ENCODE measurements at places on chromosomes 7 and 10.
A peak's percentile ranks its signal among the peaks of the same experiment; 100 is the strongest.

- DNase-seq = no peak
These were observed 58.8 kb downstream of the PARP12 start for GRCh38 chr7:140003913-140004382.

DNA sequence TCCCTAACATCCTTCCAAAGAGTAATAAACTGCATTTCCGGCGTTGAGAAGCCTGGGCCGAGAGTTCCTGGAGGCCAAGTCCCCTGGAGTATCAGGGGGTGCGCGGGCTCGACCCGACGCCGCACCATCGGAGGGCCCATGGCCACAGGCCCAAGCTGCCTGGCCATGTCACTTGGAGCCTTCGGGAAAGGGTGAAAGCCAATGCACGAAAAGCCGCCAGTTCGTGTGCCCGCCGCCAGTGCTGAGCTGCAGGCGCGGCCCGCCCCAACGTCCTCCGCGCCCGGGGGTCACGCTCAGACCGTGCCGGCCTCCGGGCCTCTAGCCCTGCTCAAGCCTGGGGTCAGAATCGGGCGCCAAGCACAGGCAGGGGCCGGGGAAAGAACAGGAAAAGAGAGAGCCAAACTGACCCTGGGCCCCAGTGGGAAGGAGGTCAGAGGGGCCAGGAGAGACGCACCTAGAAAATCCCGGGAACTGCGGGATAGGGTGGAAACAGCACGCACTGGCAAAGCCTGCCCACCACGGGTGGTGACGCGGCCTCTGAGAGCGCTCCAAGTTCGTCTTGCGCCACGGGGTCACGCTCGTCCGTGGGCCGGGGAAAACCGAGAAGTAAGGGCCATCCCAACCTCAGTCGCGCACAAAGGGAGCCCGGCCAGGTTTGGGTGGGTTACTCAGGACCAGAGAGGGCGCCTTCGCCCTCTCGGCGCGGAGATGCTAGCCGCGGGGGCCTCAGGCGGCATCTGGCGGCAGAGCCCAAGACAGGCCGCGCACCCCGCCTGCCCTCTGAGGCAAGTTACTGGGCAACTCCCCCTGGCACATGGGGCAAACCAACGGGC lies 4.2 kb upstream of the EBF3 start:
- peak; percentile 76 for DNase-seq

GRCh38 chr7:13262929-13263530 lies 575.6 kb downstream of the ARL4A start:
- no peak for DNase-seq

GRCh38 chr10:124292911-124293615 lies 125.7 kb downstream of the OAT start:
- DNase-seq = peak; percentile 65

GRCh38 chr10:132925071-132925561 lies 17.3 kb downstream of the CFAP46 start:
- DNase-seq = no peak

- DNase-seq = no peak
These were observed 81.4 kb downstream of the VWA2 start for GRCh38 chr10:114320249-114321116.

GRCh38 chr7:111900283-111900682 lies 305.9 kb downstream of the DOCK4 start:
- no peak for DNase-seq
